ENCODE measurements at places on chromosomes 2 and 18. TPM values are rescaled to one million over a fixed set of nuclear protein-coding genes. Genes with fewer than 3 reads are reported as not detected.

Gene WIPF1
- total RNA-seq: 35.3 TPM

Gene DYNAP
- not detected for total RNA-seq

Gene VWA3B
- total RNA-seq: not detected

Gene TRABD2A
- total RNA-seq: 5.3 TPM

Gene NPHP1
- total RNA-seq: 9.6 TPM

Gene CABYR
- total RNA-seq: 9.7 TPM

Gene TMEM163
- total RNA-seq: 10.7 TPM

Gene KCNIP3
- total RNA-seq: 4.1 TPM

Gene TIGD1
- total RNA-seq: 6.3 TPM

Gene NT5DC4
- total RNA-seq: not detected

Gene DOK6
- not detected for total RNA-seq

Gene KHK
- 5.8 TPM for total RNA-seq

Measured in RPMI7951 (cell line).